Lung microvascular endothelial cell (primary cell): ENCODE measurements at places on chromosomes 5 and 9. TPM values are rescaled to one million over a fixed set of nuclear protein-coding genes. Genes with fewer than 3 reads are reported as not detected.

TAL2 gene
- not detected in 2 replicates for total RNA-seq

DNA sequence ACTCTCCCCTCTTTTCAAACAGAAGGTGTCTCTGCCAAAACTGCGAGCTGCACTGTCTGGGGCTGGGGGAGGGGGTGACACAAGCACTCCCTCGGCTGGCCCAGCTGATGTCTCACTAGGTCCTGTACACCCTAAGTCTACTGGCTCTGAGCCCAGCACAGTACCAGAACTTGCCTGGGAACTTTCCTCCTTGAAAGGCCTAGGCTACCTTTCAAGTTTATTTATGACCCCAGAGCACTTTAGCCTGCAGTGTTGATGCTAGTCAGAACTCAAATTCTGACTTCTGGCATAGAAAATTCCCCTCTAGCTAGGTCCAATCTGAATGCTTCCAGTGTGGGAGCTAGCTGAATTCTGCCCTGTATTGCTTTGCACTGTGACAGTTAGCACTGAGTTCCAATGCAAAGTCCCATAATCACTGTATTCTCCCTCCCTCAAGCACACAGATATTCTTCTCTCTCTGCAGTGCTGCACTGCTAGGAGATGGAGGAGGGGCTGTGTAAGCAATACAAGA lies 10.5 kb downstream of the LURAP1L start:
- no peak for DNase-seq

DNA sequence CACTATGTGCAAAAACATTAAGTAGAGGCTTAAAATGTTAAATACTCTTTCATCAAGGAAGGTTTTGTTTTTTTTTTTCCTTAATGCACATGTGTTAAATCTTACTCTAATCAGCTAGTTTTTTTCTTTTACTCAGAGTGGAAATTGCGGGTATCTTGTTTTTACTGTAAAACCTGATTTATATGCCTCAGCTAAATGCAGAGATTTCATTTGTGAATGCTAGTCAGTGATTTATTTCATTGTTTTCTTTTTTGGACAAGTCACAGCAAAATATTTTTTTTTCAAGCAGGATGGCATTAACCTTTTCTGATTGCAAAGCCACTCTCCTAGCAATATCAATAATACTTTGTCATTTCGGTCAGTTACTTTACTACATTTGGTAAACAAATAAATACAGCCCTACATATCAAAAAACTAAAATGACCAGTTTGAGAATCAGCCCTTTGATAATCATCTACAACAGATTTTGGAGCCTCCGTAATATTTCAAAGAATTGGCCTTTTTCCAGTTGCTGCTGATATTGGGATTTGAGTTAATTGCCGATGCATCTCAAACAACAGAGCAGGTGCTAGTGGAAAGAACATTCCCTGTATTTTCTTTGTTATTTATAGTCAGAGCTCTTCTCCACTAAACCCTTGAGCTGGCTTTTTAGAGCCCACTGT lies 579.2 kb upstream of the ZNF608 start:
- no peak for DNase-seq

- DNase-seq: peak; percentile 96
Observed at GRCh38 chr5:123700624-123701287, 188.8 kb downstream of the CSNK1G3 start.

DNA sequence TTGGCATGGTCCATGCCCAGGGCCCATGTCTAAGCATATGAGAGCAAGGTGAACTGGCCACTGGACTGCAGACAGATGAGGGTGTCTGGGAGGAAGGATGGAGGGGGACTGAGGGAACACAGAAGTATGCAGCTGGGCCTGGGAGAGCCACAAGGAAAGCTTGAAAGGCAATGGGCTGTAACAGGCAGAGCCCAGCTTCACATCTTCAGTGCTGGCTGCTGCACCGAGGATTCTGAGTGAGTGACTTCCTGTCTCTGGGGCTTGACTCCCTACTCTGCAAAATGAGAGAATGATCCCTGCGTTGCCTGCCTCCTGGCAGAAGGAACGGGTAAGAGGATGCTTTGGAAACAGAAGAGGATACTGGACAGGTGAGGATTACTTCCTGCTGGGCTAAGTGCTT lies 29.0 kb downstream of the COL15A1 start:
- no peak for DNase-seq

GRCh38 chr5:111682641-111683040 lies 74.4 kb downstream of the NREP start:
- DNase-seq: no peak

- no peak for DNase-seq
Observed at GRCh38 chr5:155047818-155048217, 34.3 kb downstream of the KIF4B start.

DNA sequence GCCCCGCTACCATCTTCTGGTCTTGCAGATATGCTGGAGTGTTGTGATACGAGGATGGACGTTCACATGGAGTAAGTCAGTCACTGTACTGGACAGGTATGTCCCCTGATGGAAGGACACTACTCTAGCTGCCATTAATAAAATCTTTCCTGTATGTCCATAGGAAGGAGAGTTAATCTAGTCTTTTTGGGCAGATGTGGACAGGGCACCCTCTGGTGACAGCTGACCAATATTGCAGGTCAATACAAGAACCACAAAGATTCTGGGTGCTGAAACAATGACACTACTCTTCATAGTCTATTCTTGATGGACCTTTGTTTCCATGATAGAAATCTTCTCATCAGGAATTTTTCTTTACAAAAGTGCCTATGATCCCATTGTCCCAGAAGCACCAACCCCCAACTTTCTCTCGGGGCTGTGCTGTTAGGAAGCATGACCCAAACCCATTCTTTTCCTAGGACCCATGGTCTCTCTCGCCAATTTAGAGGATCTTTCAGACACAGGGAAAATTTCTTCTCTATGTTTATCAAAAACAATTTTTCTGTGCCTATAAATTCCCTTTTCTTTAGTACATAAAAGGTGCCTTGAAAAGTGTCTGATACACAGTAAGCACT lies 376.9 kb downstream of the DTWD2 start:
- peak; percentile 24 for DNase-seq

DNA sequence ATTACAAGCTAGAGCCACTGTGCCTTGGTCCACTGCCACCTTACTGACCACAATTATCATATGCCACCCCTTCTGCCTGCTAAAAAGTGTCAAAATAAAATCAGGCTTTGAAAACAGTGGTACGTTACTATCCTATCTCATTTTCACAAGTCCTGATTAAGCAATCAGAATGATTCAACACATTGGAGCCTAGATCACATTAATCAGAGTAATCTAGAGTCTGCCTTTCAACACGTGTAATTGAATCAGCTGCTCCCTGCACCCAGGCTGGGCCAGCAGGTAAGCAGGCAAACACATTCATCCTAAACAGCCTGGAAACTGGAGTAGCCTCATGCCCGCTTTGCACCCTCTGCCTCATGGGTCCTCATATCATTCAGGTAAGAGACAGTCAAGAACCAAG lies 186.2 kb downstream of the DCP2 start:
- peak; percentile 31 for DNase-seq

DNA sequence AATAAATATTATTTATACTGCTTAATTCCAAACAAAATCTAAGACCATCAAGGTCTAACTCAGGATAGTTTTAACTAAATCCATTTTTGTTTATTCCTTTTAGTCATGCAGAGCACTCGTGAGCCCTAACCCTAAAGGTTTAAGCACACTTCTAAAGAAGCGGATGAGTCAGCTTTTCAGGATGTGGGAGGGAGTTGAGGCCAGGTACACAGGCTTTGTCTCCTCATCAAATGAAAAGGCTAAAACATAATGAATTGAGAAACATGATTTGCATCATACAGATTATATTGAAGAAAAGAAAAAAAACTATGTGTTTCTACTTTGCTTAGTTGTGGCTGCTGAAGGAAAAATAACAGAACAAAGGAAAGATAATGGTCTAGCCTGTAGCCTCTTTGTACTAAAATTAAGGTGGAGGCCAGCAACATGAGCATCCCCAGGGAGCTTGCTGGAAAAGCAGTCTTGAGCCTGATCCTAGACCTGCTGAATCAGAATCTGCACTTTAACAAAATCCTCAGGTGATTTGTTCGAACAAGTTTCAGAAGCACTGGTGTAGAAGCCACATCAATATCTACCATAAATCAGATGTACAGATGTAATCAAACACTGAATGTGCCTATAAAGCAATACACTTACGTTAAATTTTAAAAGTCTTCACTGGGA lies 21.1 kb upstream of the ISCA1 start:
- peak; percentile 48 for DNase-seq

GRCh38 chr5:402615-403359 lies 40.2 kb upstream of the EXOC3 start:
- no peak for DNase-seq

- DNase-seq: peak; percentile 63
Observed at GRCh38 chr9:70601000-70601951, 186.8 kb upstream of the KLF9 start.

DNA sequence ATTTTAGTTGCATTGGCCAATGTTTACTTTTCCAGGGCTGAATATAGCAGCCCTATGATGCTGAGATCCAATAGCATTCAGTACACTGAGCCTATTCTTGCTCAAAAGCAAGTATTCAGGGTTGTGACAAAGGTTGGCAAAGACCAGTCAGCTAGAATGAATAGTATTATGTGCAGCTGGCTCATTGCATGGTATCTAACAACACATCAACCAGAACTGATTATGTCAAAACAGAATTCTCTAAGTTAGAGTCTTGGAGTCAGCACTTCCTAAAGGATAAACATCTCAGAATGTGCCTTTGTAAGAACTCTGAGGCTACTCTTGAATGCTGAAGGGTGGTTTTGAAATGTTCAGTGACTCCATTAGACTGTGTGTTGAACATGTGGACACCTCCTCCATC lies 774.5 kb upstream of the RGMB start:
- peak; percentile 70 for DNase-seq

VPS13A gene
- 15.9 and 23.0 TPM in 2 replicates for total RNA-seq

GRCh38 chr5:121795511-121795910 lies 56.2 kb upstream of the FTMT start:
- no peak for DNase-seq

DNA sequence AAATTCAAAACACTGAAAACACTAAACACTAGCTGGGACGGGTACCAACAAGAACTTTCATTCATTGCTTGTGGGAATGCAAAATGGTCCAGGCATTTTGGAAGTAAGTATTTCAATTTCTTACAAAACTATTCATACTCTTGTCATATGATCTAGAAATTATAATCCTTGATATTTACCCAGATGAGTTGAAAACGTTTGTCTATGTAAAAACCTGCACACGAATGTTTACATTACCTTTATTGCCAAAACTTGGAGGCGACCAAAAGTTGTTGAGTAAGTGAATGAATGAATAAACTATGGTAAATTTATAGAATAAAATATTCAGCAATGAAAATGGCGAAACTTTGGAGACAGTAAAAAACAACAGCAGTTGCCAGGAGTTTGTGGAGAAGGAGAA lies 222.1 kb upstream of the EDIL3 start:
- DNase-seq: no peak

LMBRD2 gene
- total RNA-seq: 4.1 and 7.9 TPM in 2 replicates

NFIB gene
- total RNA-seq: 111 and 164 TPM in 2 replicates

KCNIP1 gene
- total RNA-seq: 24.4 and 47.8 TPM in 2 replicates

DNA sequence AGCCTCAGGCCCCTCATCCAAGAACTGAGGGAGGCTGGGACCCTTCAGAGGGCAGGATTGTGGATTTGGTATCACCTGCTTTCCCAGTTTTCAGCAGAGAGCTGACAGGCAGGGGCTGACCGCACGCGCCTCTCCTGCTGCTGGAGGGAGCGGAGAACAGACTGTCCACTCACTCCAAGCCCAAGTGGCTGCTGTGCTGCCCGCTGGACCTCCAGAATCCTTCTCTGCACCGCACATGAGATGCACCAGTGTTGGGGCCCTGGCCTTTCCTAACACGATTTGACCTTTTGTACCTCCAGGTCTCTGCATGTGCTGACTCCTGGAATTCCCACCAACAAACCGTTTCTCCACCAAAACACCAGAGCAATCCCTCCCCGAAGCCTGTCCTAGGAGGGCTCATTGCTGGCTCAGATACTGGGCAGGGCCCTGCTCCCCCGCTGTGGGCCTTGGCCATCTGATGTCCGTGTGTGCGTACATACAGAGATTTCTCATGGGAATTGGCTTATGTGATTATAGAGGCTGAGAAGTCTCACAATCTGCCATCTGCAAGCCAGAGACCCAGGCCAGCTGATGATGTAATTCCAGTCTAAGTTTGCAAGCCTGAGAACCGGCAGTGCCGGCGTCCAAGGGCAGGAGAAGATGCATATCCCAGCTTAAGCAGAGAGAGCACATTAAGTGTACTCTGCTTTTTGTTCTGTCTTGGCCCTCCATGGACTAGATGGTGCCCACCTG lies 141.7 kb downstream of the GADD45G start:
- DNase-seq: no peak

- DNase-seq: no peak
Observed at GRCh38 chr5:35229076-35230037, 930 bp downstream of the PRLR start.

DNA sequence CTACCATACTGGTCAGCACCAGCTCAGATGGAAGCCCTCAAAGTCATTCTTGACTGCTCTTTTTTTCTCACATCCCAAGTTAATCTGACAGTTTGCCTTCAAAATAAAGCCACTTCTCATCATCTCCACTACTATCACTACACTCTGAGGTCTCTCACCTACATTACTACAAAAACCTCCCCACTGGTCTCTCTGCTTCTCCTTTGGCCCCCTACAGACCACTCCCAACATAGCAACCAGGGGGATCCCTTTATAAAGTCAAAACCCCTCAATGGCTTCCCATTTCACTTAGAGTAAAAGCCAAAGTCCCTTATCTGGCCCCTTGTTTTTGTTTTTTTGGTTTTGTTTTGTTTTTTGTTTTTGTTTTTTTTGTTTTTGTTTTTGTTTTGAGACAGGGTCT lies 4.6 kb downstream of the ARAP3 start:
- DNase-seq: peak; percentile 33

PIP5K1B gene
- under 0.01 TPM in 1 of 2 replicates, not detected in the other for total RNA-seq

DNA sequence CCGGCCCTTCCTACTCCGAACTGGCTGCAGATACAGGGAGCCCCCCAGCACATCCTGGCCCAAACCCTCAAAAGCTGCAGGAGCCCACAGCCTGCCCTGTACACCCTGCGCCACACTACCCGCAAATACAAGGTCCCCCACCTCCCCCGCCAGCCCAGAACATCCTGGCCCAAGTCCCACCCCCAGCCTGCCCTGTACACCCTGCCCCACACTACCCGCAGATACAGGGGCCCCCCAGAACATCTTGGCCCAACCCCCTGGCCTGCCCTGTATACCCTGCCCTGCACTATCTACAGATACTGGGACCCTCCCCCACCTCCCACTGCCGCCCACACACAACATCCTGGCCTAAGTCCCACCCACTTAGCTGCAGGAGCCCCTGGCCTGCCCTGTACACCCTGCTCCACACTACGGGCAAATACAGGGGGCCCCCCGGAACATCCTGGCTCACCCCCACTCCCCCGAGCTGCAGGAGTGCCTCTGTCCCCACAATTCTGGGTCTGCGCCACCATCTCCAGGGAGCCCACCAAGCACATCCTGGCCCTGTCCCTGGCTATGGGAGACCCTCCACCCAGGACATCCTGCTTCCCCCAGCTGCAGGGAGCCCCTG lies 8.3 kb downstream of the LPCAT1 start:
- DNase-seq: no peak
